ENCODE measurements at places on chromosomes 16 and 17. TPM values are rescaled to one million over a fixed set of nuclear protein-coding genes. Genes with fewer than 3 reads are reported as not detected.

DNA sequence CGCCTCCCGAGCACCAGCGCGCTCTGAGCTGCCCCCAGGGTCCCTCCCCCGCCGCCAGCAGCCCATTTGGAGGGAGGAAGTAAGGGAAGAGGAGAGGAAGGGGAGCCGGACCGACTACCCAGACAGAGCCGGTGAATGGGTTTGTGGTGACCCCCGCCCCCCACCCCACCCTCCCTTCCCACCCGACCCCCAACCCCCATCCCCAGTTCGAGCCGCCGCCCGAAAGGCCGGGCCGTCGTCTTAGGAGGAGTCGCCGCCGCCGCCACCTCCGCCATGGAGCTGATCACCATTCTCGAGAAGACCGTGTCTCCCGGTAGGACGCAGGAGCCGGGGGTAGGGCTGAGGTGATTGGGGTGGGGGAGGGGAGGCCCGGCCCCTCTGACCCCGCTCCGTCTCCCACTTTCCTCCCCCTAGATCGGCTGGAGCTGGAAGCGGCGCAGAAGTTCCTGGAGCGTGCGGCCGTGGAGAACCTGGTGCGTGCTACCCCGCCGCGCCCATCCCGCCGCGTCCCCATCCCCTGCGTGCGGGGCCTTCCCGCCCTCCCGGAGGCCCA lies 329 bp downstream of the KPNB1 start:
- DNase-seq: peak; percentile 46

- DNase-seq: no peak
Measured at GRCh38 chr17:66414561-66415175, 112.3 kb downstream of the PRKCA start.

APRT gene
- 255 TPM for total RNA-seq

YBX2 gene
- 1.1 TPM for total RNA-seq

DNA sequence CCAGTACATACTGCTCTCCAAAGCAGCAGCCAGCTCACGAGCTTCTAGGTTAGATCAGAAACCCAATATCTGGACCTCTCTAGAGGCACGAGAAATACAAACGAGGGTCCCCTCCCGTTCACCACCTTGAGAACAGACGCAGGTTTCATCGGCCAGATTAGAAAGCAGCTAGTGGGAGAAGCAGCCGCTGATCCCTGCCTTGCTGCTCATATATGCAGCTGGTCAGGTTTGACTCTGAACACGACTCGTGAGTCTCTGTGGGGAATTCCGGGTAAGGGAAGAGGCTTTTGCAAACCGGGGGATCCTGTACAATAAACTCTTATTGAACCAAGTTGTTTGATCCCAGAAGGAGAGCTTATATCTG lies 1.6 kb downstream of the VAT1L start:
- no peak for DNase-seq

DNA sequence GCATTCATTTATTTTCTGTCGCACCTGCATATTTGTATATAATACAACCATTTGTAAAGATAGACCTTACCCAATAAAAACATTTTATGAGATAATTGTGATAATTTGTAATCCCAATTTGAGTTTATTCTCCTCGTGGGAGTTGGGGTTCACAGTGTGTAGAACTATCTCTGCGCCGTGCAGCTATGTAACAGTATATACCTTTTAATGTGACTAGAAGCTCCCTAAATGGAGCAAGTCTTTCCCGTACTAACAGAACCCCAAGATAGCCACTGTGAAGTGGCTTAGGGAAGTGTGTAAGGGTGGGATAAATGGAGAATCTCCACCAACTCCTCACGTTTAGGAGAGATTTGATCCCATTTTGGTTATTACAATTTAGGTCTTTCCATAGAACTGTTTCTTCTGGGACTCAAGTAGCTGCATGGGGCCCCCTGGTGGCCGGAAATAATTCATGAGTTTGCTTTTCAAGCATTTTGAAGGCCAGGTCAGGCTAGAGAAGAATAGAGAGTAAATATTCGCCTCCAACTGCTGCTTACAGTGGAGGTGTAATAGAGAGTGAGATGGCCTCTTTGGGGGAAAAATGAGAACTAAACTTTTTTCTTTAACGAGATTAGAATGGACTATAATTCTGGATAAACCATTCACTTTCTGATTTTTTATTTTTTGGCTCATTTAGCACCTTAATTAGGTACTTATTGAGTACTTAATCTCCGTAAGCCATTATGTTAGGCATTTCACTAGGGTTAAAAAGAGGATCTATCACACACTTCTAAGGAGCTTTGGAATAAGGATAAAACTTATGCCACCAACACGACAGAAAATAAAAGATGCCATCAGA lies 4.5 kb downstream of the TMEM100 start:
- DNase-seq: peak; percentile 62

TMEM238L gene
- total RNA-seq: not detected

DNA sequence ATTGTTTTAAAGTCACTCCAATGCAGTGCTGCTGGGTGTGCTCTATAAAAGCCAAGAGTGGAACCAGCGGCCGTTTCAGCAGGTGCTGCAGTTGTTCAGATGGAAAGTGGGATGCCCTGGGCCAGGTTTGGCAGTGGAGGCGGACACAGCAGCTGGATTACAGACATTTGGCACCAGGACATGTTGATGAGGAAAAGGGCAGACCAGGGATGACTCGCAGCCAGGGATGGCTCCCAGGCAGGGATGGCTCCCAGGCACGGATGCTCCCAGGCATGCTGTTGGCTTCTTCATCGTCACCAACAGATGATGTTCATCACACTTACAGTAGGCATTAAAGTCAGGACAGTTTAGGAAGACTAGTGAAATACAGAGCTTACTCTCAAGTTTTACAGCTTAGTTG lies 10.0 kb downstream of the GAN start:
- DNase-seq: no peak

DNA sequence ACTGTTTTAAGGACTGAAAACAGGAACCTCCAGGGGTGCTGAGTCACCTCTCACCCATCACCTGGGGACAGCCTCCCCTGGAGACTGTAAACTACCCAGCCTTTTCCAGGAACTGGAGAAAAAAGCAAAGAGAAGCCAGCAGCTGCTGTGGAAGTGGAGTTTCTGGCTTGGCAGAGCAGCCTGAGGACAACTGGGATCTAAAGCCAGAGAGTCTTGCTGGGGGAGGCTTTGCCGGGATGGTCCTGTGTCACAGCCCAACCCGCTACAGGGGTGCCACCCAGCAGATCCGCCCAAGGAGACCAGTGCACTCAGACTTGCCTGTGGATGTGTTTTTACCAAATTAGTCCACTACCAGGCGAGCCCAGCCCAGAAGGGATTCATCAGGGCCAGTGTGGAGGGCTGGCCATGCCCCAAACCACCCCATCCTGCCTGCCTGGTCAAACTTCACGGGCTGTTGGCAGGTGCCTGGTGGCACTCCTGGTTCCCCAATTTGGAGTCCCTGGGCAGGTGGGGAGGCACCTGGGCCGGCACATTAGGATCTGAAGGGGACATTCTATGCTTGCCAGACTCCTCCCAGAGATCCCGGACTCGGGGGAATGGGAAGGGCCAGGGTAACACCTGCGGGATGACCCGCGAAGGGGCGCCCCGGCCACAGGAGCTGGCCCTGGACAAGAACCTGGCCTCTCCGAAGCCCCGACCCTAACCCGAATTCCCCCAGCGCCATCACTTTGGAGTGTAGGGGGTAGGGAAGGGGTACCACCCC lies 771 bp downstream of the MSRB1 start:
- DNase-seq: no peak

DNA sequence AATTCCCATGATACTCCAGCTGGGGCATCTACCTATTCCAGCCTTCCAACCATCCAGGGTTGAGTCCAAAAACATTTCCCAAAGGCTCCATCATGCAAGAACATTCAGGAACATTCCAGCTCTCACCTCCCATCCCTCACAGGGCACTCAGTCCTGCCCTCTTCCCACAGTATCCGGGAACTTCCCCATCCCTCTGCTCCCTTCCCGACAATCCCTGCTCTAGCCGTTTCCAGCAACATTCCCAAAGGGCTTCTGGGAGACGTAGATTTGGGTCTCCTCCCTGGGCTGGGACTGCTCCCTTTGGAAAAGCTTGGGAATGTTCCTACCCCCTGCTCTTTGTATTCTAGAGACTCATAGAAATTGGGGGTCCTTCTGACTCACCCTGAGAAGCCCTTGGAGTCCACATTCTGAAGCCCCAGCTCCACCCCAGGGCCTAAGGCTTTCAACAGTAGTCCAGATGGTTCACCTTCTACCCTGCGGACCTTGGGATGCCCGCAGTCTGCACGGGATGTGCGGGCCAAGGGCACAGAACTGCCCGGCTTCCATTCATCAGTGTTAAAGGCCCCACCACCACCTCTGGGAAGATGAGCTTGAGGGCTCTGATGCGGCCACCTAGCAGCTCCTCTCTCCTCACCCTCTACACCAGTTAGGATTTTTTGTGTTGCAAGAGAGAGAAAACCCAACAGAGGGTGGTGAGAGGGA lies 25.4 kb downstream of the NGFR start:
- DNase-seq: no peak

DNA sequence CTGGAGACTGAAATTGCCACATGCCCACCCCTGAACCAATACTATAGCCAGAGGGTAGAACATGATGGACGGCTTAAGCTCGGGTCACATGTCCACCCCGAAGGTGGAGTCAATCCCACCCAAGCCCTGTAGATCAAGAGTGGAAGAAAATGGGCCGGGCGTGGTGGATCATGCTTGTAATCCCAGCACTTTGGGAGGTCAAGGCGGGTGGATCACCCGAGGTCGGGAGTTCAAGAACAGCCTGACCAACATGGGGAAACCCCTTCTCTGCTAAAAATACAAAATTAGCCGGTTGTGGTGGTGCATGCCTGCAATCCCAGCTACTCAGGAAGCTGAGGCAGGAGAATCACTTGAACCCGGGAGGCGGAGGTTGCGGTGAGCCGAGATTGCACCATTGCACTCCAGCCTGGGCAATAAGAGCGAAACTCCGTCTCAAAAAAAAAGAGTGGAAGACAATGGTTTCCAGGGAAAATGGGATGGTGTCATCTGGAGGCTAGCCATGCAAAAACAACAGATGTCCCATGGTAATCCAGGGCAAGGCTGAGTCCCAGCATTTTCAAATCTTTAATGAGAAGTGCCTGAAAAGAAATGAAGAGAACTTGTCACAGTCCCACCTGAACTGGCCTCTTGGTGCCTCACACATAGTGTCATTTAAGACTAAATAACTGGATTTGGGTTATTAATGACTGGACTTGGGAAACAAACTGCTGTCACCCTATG lies 30.1 kb downstream of the CD300LF start:
- no peak for DNase-seq

- DNase-seq: peak; percentile 93
Measured at GRCh38 chr17:38749223-38750043, 1.3 kb upstream of the PCGF2 start.

- no peak for DNase-seq
Measured at GRCh38 chr17:29051194-29051593, 8.3 kb downstream of the PIPOX start.

- no peak for DNase-seq
Measured at GRCh38 chr17:39765175-39765574, 27.4 kb downstream of the GRB7 start.

- no peak for DNase-seq
Measured at GRCh38 chr17:30312226-30312625, 20.5 kb upstream of the BLMH start.

UBE2O gene
- total RNA-seq: 11.4 TPM

GRCh38 chr16:88922114-88922825 lies 54.7 kb downstream of the CBFA2T3 start:
- peak; percentile 65 for DNase-seq

OTOP3 gene
- total RNA-seq: not detected

DNA sequence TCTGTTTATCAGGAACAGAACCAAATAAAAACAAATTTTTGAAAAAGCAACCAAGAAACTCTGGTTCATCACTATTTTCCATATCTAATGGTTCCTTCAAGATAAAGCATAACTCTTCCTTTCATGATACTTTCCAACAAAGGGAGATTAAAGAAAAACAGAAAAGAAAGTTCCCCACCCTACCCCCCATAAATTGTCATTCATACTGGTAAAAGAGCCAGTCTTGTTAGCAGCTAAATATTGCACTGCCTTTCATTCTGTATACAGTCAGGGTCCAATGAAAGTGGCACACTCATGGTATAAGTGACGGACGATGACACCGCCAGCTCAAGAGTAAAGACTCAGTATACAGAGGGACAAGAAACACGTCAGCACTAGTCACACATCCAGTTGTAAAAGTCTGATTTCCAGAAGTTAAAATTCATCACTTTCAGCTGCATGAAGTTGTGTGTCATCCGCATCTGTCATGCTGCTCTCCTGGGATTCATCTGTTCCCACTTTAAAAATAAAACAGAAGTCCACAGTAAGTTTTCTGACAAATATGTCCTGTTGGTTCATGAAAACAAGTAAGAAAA lies 68.5 kb downstream of the CDC27 start:
- peak; percentile 28 for DNase-seq

GRCh38 chr16:69411064-69411985 lies 13.1 kb upstream of the CYB5B start:
- DNase-seq: no peak
